Esophagus muscularis mucosa (tissue), 4 donors: ENCODE measurements at places on chromosomes 3 and 15. TPM values are rescaled to one million over a fixed set of nuclear protein-coding genes. Genes with fewer than 3 reads are reported as not detected.

The CCDC71 gene
- 25.6 TPM for total RNA-seq

The DUOXA2 gene
- not detected for total RNA-seq

The ASB14 gene
- not detected for total RNA-seq

The C3orf20 gene
- not detected for total RNA-seq

The CCDC54 gene
- not detected for total RNA-seq

The DYNLT2B gene
- 5.3 TPM for total RNA-seq

The FNDC3B gene
- total RNA-seq, result 64.9 TPM

The C2CD4A gene
- total RNA-seq, result 0.33 TPM

The ADAMTS17 gene
- total RNA-seq, result 12.0 TPM

The AADACL2 gene
- total RNA-seq, result 0.26 TPM

The NGRN gene
- total RNA-seq, result 166 TPM

The RASSF1 gene
- total RNA-seq, result 28.7 TPM

The CACNA2D2 gene
- total RNA-seq, result 2.8 TPM

The TEX9 gene
- total RNA-seq, result 3.1 TPM

The P2RY1 gene
- total RNA-seq, result 2.2 TPM

The VGLL3 gene
- 26.2 TPM for total RNA-seq

The DOCK3 gene
- 10.6 TPM for total RNA-seq
